ENCODE measurements at places on chromosomes 5 and 9.
A peak's percentile ranks its signal among the peaks of the same experiment; 100 is the strongest.

- no peak for DNase-seq
Measured at GRCh38 chr5:161165998-161166660, 314.1 kb upstream of the ATP10B start.

DNA sequence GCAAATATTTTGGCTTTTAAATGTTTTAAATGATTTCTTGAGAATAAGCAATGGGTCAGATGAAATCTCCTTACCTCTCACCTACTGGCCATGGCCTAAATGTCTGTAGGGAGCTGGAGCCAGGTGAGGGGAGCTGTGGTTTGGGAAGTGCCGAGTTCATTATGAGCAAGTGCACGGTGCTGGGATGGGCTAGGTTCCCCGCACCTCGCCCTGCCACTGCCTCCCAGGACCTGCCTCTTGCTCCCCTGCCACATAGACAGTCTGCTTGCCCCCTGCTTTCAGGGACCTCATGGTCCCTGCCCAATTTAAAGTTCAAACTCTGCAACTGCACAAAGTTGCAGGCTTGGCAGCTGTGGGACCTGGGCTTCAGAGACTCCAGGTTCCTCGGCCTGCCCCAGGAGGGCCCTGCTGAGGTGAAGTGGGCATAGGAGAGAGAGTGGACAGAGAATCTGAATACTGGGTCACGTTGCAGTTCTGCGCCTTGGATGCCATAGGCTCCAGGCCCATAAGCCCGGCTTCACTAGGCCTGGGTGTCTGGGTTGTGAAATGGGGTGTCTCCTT is 5.4 kb downstream of the OR13J1 start:
- no peak for DNase-seq

DNA sequence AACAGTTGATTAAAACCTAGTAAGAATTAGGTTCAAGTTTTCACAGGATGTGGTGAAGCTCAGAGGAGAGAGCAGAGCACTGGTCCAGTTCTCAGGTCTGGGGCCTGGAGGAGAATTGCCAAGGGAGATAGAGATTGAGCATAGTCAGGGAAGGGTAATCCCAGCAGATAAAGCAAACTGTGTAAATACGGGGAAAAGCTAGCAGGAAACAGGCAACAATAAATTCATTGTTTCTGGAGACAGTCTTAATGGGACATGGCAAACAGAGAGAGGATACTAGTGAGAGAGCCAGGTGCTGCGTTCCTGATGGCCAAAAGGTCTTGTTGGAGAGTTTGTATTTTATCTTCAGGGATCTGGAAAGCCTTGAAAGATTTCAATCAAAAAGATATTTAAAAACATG is 333.0 kb downstream of the PDE4D start:
- DNase-seq: no peak

- no peak for DNase-seq
Measured at GRCh38 chr9:36018891-36019720, 17.6 kb upstream of the RECK start.

- DNase-seq: no peak
Measured at GRCh38 chr9:35743880-35744518, 5.0 kb downstream of the GBA2 start.

- no peak for DNase-seq
Measured at GRCh38 chr5:123440456-123441181, 17.4 kb upstream of the CEP120 start.

GRCh38 chr9:118324706-118325105 is 620.5 kb downstream of the TLR4 start:
- DNase-seq: no peak

DNA sequence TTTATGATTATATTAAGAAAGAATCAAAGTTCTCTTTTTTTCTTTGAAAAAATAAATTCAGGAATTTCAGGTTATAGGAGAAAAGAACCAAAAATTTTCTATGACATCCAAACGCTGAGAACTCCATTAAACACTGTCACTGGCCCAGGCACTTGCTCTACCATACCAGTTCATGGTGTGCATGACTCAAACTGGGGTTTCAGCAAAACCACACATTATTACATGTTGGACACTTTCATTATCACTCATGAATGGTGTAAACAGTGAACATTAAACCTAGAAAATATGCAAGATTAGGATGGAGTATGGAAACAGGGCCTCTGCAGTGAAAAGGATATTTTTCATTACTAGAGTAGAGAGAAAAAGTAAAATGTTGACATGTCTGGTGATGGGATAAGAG is 369.9 kb upstream of the FAM174A start:
- no peak for DNase-seq

GRCh38 chr9:108441251-108441650 is 414.5 kb downstream of the ACTL7B start:
- DNase-seq: no peak

DNA sequence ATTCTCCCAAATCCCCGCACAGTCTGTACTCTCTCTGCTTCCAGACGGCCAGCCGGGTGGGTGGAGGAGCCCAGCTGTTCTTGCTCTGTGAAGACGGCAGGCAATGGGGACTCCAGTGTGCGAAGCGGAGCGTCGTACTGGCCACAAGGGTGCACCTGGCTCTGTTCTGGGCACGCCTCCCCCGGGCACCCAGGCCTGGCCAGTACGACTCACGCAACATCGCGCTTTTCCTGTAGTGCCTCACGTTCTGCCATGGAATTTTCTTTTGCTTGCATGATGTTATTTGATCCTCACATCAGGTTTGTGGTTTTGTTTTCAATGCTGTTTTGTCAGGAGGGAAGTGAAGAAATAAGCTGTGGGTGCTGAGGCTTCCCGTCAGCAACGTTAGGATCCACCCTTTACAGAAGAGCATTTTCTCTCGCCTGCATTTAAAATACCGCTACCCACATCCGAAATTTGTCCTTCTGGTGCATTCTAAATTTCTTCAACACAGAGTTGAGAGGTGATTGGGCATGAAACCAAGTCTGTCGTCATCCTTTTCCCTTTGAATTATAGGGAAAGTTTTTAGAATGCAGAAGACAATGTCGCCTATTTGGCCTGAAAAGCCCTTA is 311.7 kb downstream of the TRIM36 start:
- no peak for DNase-seq

GRCh38 chr5:145737578-145737977 is 97.6 kb downstream of the PRELID2 start:
- DNase-seq: no peak

DNA sequence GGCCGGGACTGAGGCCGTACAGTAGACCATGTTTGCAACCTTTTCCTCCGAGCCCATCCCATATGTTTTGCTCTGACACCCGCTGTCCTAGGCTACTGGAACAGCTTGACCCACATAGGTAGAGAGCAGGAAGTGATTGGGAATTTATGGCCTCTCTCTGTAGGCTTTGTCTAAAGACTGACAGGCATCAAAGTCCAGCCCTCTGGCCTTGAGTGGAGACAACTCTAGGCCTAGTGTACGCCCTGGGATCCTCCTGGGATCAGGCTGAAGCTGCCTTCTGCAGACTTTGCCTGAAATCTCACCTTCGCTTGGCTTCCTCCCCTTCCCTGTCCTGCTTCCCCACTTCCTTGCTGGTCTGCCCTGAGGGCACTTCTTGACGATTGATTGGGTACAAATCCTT is 13.6 kb upstream of the AKNA start:
- no peak for DNase-seq

DNA sequence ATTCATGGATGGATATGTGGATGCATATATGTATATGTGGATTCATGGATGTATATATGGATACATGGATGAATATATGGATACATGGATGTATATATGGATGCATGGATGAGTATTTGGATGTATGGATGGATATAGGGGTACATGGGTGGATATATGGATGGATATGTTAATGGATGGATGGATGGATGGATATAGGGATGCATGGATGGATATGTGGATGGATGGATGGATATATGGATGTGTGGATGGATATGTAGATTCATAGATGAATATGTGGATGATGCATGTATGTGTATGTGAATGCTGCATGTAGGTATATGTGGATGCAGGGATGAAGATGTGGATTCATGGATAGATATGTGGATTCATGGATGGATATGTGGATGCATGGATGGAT is 53.4 kb upstream of the SYNPO start:
- DNase-seq: no peak

DNA sequence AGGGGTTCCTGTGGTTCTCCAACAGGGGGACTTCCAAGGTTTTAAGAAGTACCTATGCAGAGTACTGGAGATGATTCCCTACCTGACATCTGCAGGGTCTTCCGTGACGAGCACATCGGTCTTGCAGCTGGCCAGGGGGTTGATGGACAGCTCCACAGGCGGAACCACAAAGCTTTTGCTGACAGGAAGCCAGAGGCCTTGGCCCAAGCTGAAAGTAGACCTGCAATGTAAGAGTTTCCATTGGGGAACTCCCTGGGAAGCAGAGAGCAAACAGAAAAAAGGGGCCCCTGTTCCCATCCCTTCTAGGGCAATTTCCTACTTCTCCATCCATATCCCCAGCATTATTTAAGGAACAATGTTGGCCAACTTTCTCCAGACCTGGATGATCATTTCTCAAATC is 288.0 kb downstream of the TRIM32 start:
- DNase-seq: no peak

- no peak for DNase-seq
Measured at GRCh38 chr9:86754581-86755560, 192.4 kb downstream of the GAS1 start.

- DNase-seq: no peak
Measured at GRCh38 chr5:51479840-51480239, 96.6 kb downstream of the ISL1 start.

- no peak for DNase-seq
Measured at GRCh38 chr9:98460704-98461103, 205.3 kb upstream of the TBC1D2 start.

DNA sequence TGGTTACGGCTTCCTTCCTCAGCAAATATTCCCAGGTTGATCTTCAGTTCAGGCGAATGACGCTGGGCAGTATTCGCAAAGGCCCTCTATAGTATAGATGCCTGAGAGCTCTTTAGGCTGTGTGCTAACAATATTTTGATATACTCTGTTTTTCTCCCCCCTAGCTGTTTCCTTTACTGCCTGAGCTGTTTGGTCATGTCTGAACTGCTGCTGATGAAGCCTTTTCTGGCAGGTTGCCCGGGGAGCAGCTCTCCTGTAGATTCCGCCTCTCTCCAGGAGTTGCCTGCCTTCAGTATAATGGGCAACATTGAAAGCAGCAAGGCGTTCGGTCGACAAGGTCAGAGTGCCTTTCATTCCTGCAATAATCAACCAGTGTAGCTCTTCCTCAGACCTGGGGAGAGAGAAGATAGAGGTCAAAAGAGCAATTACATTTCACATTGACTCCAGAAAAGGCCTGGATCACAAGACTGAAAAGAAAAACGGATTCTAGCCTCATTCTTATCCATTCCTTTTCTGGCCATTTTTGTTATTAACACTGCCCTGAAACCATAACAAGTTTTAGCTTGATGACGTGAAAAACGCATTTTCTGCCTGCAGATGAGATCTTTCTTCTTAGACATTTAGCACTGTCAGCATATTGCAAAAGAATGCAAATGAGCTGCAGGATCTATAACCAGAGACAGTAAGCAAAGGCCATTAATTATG is 60.1 kb upstream of the ZNF608 start:
- DNase-seq: peak; percentile 89

DNA sequence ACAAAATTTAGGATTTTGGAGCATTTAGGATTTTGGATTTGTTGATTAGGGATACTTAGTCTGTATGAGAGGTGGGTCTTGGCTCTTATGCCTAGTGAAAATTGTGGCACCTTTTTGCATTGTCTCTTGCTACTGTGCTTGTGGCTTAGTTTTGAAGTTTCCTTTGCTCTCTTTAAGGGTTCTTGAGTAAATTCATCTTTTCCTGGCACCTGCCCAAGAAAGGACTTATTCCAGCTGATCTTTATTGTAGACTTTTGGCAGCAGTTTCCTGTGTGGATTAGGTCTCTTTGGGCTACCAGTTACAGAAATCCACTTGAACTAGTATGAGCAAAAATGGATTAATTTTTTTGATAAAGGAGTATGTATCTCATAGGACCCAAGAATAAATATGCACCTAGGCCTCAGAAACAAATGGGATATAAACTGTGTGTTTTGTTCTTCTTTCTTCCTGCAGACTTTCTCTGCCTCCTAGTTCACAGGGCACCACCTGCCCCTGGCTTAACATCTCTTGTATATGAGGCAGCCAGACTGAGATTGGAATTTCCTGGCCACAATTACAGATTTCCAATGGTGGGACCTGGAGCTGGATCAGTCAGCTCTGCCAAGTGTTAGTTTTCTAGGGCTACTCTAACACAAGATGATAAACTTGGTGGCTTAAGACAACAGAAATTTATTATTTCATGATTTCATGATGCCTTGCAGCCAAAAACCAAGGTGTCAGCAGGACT is 44.6 kb downstream of the FOCAD start:
- peak; percentile 84 for DNase-seq

GRCh38 chr9:89001917-89002540 is 10.8 kb downstream of the S1PR3 start:
- no peak for DNase-seq

- DNase-seq: no peak
Measured at GRCh38 chr5:14507156-14507941, 74.2 kb upstream of the OTULINL start.

DNA sequence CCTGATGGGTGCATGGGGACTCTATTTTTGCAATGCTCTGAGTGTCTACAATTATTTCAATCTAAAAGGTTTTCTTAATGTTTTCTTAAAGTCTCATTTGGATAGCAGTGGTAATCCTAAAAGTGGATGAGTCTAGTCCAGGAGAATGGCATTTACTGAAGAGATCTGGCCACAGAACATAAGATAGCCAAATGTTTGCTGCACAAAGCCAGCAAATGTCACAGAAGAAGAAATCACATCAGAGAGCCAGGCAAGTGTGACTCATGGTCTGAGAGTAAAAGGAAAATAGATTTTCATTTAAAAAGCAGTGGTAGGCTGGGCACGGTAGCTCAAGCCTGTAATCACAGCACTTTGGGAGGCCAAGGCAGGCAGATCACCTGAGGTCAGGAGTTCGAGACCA is 352.7 kb upstream of the GRAMD2B start:
- DNase-seq: no peak

DNA sequence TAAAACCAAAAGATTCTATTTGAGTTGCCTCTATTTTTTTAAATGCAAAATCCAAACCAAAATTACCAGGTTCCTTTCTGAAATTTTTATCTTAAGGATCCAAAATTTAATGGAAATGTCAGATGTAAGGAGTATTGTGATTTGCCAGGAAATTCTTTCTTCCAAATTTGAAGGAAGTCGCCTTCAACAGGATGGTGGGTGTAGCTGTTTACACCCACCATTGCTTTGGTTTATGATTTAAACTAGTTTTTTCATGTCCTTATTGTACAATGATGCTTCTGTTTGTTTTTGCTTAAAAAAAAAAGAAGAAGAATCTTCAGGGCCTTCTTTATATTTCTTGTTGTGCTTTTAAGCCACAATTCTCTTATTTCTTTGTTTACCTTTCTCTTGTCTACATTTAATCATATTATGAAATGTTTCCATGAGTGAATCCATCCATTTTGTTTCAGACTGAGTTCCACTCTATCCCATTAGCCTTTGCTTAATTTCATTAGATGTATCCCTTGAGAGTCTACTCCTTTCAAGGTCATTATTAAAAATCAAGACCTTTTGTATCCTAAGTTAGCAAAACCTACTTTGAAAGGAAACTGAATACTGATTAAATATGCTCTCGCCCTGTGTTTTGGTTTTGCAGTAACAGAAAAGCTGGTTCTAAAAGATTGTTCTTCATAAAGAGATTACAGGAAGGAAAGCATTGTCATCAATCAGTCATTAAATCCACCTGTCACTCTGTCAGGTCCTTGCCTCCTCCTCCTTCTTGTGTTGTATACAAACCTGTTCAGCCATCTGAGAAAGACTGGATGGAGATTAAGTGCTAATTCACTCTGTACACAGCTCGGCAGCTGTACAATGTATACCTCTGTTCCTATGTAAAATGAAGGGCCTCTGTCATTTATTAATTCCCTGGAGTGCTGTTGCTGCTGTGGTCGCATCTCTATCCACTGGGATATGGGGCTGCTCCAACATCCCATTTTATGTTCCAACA is 45.5 kb upstream of the SLC2A8 start:
- no peak for DNase-seq

- DNase-seq: peak; percentile 22
Measured at GRCh38 chr5:77851176-77852067, 75.3 kb upstream of the TBCA start.

All from fibroblast of pulmonary artery (primary cell).